ENCODE measurements at places on chromosomes 11 and 22.

GRCh38 chr11:119793335-119793984 lies 64.5 kb upstream of the NECTIN1 start:
- no peak for DNase-seq

- DNase-seq: no peak
Measured at GRCh38 chr11:134670247-134670782, 258.3 kb upstream of the B3GAT1 start.

- no peak for DNase-seq
Measured at GRCh38 chr22:31122532-31123291, at the start of gene INPP5J. TSS of gene INPP5J (plus strand) at chr22:31122966. CDS start at chr22:31123015, 49 bp downstream.

DNA sequence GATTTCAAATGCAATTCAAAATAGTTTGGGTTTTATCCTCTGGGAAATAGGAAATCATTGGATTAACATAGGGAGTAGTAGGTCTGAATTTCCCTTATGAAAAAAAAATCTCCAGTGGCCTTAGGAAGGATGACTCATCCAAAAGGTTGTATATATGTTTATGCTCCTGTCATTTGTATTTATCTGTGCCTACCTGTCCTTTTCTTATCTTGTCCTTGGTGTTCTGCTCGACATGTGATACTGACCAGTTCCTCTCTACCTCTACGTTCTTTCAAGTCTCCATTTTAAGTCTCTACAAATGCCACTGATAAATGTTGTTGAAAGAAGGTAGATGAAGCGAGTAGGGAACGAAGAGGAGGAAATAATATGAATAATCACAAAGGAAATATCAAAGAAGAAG lies 3.0 kb upstream of the SOX6 start:
- DNase-seq: no peak

DNA sequence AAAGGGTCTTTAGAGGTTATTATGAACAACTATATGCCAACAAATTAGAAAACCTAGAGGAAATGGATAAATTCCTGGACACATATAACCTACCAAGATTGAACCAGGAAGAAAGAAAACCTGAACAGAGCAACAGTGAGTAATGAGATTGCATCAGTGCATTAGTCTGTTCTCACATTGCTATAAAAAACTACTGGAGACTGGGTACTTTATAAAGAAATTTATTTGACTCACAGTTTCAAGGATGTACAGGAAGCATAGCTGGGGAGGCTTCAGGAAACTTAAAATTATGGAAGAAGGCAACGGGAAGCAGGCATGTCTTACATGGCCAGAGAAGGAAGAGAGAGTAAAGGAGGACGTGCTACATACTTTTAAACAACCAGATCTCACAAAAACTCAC lies 70.8 kb upstream of the GNAZ start:
- DNase-seq: no peak

DNA sequence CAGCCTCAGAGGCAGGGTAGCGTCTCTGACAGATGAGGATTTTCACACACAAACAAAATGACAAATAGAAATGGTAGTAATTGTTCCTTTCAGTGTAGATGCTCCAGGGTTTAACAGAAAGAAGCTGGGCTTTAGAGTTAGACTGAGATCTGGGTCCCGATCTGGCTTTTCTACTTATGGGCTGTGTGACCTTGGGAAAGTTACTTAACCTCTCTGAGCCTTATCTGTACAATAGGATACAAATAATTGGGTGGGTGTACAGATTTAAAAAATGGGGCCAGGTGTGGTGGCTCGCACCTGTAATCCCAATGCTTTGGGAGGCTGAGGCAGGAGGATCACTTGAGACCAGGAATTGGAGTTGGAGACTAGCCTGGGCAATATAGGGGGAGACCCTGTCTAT lies 204.9 kb downstream of the CEP164 start:
- no peak for DNase-seq

Data from activated T-cell treated with anti-CD3 and anti-CD28 coated beads, Interleukin-2, amount 50 U/mL, for 48 hours (primary cell).